NCI-H510A treated with DMSO at 0.1 percent for 48 hours (cell line): ENCODE measurements at places on chromosomes 6 and 20.
A peak's percentile ranks its signal among the peaks of the same experiment; 100 is the strongest.

- DNase-seq, result no peak
Observed at GRCh38 chr6:30154709-30155519, 6.1 kb downstream of the TRIM10 start.

- DNase-seq, result no peak
Observed at GRCh38 chr6:170292407-170293158, 1.7 kb upstream of the DLL1 start.

DNA sequence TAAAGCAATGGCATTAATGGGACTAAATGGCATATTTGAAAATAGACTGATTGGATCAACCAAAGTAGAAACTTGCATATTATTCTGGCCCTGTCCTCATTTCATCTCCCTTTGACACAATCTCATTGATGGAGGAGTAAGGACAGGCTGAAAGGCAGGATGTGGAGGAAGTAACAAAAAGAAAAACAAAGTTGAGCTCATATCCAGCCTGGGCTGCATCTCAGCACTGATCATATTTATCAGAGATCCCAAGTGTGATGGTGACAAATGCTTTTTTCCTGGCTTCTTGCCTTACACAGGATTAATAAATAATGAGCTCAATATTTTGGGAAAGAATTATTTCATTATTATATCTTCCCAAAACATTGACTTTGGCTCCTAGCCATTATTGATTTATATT, 622.7 kb downstream of the CD109 start:
- DNase-seq, result no peak

- DNase-seq, result peak; percentile 93
Observed at GRCh38 chr20:41717483-41717882, 99.3 kb upstream of the CHD6 start.

GRCh38 chr6:71496722-71497033, 208.1 kb downstream of the OGFRL1 start:
- DNase-seq, result no peak

- peak; percentile 91 for DNase-seq
Observed at GRCh38 chr6:25369433-25370177, 90.4 kb downstream of the CARMIL1 start.

GRCh38 chr6:75539136-75539535, 45.5 kb upstream of the FILIP1 start:
- DNase-seq, result no peak

DNA sequence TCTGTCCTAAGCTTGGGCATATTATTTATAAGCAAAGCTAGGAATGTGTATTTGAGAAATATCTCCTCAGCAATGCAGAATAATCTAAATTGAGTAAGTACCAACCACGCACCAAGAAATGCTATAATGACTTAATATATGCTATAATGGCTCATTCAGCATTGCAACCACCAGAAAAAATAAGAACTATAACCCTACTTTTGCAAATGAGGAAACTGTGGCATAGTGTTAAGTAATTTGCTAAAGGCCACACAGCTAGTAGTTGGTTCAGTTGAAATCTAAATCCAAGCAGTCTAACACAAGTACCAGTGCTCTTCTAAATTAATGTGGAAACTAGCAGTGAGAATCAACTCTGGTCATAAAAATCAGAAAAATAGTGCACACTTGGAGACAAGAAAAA, 35.7 kb downstream of the HBS1L start:
- no peak for DNase-seq

DNA sequence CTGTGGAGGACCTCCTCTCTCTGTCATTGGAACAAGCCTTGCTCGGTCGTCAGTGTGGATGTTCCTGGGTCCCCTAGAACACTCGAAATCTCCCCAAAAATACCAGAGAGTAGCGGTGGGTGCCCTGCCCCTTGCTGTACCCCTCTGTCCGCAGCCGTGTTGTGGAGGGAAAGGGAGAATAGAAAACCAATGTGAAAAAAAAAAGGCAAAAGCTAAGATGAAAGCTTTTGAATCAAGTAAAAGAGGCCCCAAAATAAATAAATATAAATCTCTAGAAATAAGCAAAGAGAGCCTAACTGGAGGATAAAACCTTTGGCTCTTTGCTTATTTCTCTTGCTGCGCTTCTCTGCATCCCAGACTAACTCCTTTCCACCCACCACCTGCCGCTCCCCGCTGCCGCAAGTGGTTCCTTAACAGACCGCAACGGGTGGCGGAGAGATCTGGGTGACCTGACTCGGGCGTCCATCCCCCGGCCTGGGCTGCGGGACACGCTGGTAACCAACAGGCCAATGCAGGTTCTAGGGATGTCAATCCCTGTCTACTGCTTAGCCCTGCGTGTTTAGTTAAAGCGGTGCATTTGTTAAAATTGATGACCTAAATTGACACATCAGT, 110.0 kb downstream of the GPX5 start:
- DNase-seq, result no peak

DNA sequence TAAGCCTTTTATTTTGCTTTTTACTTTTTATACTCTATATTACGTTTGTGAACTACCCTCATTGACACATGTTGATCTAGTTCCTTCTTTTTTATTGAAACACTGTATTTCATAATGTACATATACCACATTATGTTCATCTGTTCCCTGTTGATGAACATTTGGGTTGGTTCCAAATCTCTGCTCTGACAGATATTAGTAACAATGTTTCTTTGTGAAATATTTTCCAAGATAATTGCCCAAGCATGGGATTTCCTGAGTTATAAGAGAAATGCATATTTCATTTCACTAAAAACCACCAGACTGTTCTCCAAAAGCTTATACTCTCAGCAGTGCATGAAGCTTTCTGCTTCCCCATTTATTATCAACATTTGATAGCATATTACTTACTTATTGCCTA, 44.2 kb upstream of the TNFRSF21 start:
- DNase-seq, result no peak

GRCh38 chr6:26028746-26029569, 58.3 kb upstream of the HFE start:
- no peak for DNase-seq

- DNase-seq, result no peak
Observed at GRCh38 chr6:157093536-157093935, 229.8 kb downstream of the TMEM242 start.

- no peak for DNase-seq
Observed at GRCh38 chr6:121161886-121162285, 172.4 kb downstream of the TBC1D32 start.

- no peak for DNase-seq
Observed at GRCh38 chr6:158158748-158159147, 9.3 kb downstream of the SERAC1 start.

GRCh38 chr6:100320686-100321085, 144.0 kb downstream of the SIM1 start:
- DNase-seq, result no peak

DNA sequence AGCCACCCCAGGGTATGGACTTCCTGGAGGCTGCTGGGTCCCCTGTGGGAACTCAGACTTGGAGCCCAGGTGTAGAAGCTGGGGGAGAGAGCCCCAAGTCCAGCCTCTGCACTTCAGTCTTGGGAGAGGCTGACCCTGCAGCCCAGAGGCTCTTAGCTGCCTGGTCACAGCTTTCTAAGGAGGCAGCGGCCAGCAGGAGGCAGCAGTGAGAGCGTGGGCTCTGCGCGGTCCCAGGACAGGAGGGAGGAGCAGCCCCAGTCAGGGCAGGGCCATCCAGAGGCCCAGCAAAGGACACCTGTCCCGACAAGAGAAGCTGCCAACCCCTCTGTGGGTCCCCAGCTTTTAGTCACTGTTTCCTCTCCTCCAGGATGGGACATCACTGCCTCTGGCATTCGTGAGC, 9.4 kb downstream of the TREML2 start:
- DNase-seq, result no peak

DNA sequence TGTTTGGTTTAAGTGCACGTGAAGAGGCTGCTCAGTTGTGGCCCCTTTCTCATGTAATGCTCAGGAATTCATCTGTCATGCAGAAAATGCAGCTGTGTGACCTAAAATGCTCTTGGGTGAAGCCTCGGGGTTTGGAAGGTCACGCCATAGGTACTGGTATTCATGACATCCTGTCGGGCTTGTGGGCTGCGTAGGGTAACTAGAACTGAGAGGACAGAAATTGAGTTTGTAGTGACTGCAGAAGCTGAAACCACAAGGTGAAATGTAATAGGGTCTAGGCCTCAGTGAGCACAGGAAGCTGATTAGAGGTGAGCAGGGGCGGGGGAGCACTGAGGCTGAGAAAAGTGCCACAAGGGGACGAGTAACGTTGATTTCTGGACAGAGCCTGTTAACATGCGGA, 128.8 kb downstream of the SOBP start:
- no peak for DNase-seq

DNA sequence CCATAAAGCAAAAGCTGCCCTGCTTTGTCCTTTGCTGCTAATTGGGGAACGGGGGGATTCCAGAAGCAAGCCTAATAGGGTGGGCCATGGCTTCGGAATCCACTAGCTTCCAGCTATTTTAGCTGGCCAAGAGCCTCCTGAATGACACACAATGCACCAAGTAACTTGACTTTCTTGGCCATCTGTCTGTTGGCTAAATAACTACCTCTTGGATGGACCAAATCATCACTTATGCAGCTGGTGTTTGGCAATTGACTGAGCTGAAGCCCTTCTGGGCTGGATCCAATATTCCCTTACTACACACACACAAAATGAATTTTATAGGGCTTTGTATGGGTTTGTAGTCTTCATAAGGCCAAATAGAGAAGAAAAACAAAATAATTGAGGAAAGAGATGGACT, 8.8 kb upstream of the CBLN4 start:
- DNase-seq, result no peak

GRCh38 chr6:143457563-143458359, 7.2 kb downstream of the PEX3 start:
- DNase-seq, result no peak

DNA sequence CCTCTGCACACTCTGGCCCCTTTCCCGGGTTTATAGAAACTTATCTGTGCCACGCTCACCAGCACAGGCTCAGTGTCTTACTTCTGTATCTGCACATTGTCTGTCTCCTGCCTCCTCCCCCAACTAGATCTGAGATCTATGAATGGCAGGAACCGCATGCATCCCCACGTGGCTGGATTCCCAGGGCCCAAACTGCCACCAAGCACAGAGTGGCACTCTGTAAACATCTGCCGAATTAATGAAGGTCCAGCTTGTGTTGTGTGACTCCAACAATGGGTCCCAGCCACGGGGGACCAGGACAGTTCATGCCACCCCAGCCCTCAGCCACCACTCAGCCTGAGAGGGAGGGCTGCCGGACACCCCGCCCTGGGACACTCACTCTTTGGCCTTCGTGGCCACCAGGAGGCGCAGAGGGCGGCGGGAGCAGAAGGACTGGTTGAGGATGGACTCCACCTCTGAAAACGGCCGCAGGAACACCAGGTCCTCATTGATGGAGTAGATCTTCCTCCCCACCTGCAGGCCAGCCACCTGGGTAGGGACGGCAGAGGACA, 171.1 kb downstream of the PREX1 start:
- no peak for DNase-seq

DNA sequence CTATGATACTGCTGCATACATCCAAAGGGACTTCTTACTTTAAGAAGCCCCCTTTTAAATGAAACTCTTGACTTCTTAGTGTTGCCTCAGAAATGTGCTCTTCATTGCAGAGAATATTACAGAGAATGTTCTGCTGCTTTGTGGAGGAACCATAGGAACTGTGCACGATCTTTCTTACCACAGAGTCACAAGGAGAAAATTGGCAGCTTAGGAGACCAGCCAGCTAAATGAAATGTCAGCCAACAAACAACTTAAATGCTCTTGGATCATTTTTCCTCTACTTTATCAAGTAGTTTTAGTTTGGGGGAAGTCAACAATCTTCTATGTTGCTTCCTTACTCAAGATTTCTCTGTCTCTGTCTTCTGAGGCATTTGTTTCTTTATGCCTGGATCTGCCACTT, 125.9 kb upstream of the MLIP start:
- DNase-seq, result no peak

- DNase-seq, result no peak
Observed at GRCh38 chr20:45378191-45378590, at the start of gene TP53TG5. Gene TP53TG5, minus strand, starts transcription at chr20:45378325. Its CDS starts 89 bp downstream, at chr20:45378236.

- DNase-seq, result no peak
Observed at GRCh38 chr6:45843848-45844521, 171.7 kb downstream of the CLIC5 start.

DNA sequence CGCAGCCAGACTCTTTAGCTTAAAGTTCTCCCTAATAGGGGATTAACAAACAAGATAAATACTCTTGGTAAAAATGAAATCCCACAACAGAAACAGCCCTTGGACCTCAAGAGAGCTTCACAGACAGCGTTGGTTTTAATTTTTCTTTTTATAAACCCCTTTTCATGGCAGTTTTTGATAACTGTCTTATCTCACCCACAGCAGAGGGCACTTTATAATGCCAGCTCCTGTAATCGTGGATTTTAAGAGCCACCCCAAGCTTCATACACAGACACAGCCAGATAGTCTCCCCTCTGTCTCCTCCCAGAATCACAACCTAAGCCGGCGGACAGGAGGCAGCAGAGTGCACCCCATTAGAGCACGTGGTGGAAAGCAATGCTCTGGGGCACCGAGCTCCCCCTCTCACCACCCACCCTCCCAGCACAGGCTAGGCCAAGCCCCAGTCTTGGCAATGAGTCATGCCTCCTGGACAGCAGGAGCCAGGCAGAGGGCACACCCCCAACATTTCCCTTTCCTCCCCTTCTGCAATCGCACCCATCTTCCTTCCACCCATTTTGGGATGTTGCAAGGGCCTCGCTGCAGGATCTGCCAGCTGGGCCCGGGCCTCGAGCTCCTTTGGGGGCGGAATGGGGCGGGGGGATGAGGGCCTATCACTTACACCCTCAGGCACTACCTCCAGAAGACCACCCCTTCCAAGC, 2.4 kb downstream of the JAG1 start:
- no peak for DNase-seq

- no peak for DNase-seq
Observed at GRCh38 chr6:12923644-12924235, 207.2 kb downstream of the PHACTR1 start.

GRCh38 chr20:6976106-6976900, 208.8 kb downstream of the BMP2 start:
- DNase-seq, result no peak

DNA sequence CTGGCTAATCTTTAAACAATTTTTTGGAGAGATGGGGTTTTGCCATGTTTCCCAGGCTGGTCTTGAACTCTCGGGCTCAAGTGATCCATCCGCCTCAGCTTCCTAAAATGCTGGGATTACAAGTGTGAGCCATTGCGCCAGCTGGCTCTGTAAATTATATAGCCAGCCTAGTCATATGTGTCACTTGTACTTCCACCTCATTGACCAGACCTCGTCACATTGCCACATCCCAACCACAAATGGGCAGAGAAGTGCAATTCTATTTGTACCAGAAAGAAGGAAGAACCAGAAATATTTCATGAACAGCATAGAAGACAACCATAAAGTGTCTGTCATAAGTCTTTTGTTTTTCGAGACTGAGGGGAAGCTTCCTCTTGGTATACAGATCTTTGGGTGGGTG, 304.9 kb upstream of the RNF24 start:
- no peak for DNase-seq

DNA sequence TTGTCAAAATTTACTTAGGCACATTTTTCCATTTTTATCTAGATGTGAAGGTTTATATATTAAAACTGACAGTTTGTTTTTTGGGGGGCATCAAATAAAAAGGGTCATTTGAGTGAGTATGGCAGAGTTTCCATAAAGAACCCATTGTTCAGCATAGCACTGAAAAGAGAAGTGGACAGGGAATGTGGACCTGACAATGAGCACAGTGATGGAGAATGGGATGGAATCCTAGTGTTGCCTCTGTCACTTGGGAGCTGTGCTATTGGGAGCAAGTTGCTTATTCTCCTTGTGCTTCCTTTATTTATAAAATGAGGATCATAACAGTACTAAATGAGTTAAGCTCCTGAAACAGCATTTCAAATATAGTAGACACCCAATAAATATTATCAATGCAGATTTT, 130.7 kb upstream of the SIM1 start:
- DNase-seq, result no peak
